ENCODE measurements at places on chromosomes 2 and 18.

DNA sequence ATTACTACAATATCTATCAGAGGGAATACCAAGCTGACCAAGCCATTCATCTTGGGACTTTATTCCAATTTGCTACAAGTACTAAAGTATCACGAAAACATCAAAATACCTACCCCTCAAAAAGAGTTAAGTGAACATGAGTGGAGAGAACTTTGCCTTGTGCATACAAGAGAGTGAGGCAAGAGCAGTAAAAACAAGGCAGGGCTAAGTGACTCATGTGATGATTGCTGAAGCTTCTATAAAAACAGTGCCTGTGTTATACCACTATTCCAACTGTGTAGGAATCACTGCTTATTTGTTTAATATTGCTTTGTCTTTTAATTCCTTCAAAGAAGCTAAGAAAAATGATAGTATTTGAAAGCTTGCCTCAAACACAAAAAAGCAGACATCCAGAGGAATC lies 61.2 kb downstream of the FARSB start:
- peak; percentile 51 for DNase-seq

DNA sequence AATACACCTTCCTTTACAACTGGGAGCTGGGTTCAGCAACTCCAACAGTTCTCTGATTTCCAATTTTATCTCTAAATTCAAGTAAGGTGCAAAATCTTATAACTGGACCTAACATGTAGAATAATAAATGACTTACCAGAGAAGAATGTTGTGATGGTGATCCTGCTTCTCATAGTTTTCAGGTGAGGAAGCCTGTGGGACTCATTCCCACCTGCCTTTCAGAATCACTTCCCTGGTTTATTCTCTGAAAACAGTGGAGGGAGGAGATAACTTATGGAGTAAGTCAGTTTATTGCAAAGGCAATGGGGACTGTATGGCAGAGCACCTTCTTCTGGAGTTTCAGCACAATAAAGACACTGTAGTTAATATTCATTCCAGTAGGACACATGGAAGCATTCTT lies 1188.2 kb upstream of the FAM98A start:
- DNase-seq, result no peak

DNA sequence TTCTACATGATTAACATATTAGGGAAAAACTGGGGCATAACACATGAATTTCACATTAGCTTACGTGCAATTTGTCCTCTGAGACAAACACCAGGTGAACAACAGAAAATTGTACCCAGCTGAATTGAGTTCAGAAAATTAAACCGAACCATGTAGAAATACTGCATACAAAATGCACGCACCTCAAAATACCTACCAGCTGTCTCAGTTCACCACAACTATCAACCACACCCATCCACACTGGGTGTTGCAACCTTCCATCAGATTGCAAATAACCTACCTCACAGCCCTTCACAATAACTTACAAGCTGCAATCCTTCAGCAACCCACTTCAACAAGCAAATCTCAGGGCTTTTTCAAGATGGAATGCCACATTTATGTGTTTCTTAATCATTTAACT lies 55.9 kb downstream of the UNC50 start:
- DNase-seq, result no peak

DNA sequence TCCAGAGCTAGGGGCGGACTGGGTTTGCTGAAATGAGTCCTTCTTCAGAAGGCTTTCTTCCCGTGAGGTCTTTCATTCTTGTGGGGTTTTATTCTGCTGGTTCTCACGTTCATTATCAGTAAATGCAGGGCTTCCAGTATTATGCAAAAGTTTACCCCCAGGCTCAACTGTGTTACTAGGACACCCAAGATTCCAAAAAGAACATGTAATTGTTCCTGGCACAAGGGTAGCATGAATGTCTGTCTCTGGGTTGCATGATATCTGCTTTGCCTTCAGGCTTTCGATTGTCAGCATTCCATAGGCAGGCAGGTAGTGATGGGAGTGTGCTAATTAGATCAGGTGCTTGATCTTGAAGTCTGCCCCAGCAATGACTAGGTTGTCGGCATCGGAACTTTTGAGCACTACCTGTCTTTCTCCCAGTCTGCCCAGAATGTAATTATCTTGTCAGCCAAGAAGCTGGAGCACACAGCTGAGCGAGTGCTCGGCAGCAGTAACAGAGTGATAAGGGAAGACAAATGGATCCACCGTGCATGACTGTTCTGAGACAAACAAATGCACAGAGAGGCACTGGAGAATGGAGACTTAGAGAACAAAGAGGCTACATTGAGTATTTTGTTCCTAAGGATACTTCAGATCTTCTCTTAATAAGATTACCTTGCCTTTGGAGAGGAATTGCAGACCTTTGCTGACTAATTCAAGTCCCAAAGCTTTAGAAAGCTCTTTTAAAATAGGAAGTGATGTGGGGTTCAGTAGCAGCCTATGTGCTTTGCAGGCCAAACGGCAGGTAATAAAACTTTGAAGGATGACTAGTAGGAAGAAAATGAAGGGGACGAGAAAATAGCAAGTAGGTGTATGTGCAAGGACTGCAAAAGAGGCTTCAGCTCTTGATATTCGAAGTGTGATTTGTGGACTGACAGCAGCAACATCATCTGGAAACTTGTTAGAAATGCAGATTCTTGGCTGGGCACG lies 41.9 kb downstream of the ITGB6 start:
- peak; percentile 29 for DNase-seq

GRCh38 chr18:71784777-71785176 lies 759.4 kb downstream of the CBLN2 start:
- no peak for DNase-seq

DNA sequence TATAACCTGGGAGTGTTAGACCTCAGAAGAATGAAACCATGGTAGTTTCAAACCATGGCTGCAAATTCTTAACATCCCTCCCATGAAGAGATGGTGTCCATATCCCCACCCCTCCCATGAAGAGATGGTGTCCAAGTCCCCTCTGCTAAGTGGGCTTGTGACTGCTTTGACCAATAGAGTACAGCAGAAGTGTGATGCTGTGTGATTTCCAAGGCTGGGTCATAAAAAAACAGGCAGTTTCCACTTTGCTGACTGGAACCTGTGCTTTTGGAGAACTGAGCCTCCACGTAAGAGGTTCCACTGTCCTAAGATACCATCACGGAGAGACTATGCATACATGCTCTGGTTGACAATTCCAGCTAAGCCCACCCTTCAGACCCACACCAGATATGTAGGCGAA lies 65.5 kb downstream of the MRO start:
- DNase-seq, result no peak

- DNase-seq, result peak; percentile 29
These were observed 3.3 kb downstream of the MYCN start for GRCh38 chr2:15943378-15944280.

- DNase-seq, result no peak
These were observed 130.1 kb upstream of the EFEMP1 start for GRCh38 chr2:56053679-56054078.

GRCh38 chr2:2121887-2122286 lies 209.2 kb downstream of the MYT1L start:
- DNase-seq, result no peak

- no peak for DNase-seq
These were observed 31.9 kb upstream of the REG3G start for GRCh38 chr2:78993518-78994148.

- DNase-seq, result peak; percentile 87
These were observed 677.0 kb upstream of the FANCL start for GRCh38 chr2:58918141-58918540.

- no peak for DNase-seq
These were observed 41.4 kb upstream of the EML4 start for GRCh38 chr2:42127425-42128424.

GRCh38 chr2:74020702-74021406 lies 36.1 kb downstream of the TET3 start:
- DNase-seq, result no peak

DNA sequence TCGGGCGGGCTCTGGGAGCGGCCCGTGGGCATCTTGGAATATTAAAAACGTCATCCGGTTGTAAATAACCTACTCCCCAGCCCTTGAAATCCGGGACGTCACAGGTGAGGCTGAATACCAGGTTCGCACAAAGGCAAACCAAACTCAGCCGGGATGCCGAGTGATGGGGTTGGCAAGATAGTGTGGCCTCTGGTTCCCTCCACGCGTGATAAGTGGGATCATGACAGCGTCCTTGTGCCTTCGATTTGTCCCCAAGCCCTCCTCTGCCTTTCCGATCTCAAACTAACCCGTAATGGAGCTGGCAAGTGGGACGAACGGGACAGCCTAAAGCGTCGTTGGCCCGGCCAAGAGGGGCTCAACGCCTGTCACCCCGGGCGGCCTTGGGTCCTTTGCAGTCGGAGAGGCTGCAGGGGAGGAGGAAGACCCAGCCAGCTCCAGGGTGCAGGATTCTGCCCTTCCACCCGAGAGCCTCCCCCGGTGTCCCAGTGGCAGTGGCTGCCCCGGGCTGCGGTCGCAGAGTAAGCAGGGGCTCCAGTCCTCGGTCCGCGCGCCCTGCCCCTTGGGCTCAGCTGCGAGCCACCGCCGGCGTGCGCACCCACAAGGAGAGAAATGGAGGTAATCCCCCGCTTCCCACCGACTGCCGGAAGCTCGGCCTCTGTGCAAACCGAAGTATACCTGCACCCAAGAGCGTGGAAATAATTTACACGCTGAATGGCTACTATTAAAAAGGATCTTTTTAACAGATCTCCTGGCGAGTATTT lies 13.4 kb upstream of the PAX3 start:
- no peak for DNase-seq

GRCh38 chr2:47016172-47016913 lies 100.7 kb upstream of the MCFD2 start:
- DNase-seq, result peak; percentile 76

GRCh38 chr2:35501076-35501475 lies 854.5 kb upstream of the CRIM1 start:
- DNase-seq, result no peak

DNA sequence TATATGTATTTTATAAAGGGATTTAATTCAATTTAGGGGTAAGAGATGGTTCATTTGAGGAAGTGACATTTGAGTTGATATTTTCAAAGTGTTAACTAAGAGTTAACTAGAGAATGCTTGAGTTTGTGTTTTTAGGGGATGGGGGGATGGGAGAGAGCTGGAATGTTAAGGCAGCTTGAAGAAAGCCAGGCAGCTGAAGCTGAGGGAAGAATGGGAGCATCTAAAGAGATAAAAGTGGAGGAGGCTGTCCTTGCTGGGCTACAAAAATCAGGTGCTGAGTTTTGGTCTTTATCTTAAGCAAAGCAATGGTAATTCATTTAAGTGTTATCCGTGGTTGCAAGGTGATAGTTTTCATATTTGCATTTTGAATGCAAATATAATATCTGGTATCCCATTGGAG lies 9.2 kb downstream of the CHST9 start:
- no peak for DNase-seq

- DNase-seq, result no peak
These were observed 26.8 kb downstream of the SERPINB4 start for GRCh38 chr18:63617049-63617914.

- no peak for DNase-seq
These were observed 230.6 kb upstream of the EPAS1 start for GRCh38 chr2:46066601-46067000.

- DNase-seq, result peak; percentile 65
These were observed 289.4 kb downstream of the ALK start for GRCh38 chr2:29632018-29632417.

DNA sequence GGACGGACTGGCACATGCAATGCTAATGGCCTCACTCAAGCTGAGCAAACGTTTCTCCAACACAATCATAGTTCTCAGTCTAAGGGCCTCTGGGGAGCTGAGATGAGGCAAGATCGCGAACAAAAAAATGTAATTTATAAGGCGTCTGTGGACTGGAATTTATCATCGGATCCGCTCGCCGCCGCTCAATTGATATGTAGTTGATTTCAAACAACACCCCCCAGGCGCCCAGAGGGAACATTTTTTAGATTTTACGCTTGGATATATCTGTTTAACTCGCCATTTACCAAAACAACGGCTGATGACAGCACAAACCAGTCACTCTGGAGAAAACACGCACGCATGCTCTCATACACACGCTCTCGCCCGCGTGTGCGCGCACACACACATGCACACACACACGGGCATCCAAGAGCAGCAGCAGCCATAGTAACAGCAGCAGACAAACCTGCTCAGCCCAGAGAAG lies 335.8 kb downstream of the SMAD2 start:
- peak; percentile 9 for DNase-seq

- DNase-seq, result no peak
These were observed 60.1 kb upstream of the ACTR3 start for GRCh38 chr2:113829761-113830160.

DNA sequence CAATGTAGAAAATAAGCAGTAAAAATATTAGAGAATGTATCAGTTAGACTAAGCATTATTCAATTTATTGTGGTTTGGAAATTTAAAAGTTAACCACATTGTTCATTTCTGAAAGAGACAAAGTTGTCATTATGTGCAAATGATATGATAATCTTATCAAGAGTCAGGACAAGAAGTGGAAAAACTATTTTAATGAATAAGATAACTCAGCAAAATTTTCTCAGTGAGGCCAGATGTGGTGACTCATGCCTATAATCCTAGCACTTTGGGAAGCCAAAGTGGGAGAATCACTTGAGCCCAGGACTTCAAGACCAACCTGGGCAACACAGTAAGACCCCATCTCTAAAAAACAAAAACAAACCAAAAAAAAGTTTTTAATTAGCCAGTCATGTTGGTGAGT lies 39.5 kb upstream of the CERS6 start:
- DNase-seq, result no peak

DNA sequence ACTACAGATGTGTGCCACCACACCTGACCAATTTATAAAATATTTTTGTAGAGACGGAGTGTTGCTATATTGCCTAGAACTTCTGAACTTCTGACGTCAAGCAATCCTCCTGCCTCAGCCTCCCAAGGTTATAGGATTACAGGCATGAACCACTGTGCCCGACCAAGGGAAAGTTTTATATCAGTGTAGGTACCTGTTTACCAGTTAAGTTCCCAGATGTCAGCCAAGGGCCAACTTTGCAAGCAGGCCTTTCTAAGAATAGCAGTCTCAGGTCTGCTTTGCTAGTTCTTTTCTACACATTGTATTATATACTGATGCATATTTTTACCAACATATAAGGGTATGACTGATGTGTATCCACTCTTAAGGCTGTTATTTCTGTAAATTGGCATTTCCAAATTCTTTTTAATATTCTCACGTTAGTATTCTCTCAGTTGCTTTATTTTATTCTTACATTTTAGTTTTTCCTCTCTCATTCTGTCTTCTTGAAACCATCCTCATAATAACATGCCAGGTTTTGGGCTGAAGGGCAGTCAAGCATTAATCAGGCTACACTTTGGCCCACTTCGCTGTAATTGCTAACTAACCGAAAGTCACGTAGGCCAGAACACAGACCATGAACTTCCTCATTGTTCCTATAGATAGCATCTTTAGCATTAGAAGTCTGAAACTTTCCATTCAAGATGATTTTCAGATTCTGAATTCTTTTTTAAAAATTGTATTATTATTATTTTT lies 25.0 kb upstream of the CXXC1 start:
- no peak for DNase-seq

All from fibroblast of skin of scalp (primary cell).